ENCODE measurements at places on chromosomes 1 and 21.
A peak's percentile ranks its signal among the peaks of the same experiment; 100 is the strongest.

DNA sequence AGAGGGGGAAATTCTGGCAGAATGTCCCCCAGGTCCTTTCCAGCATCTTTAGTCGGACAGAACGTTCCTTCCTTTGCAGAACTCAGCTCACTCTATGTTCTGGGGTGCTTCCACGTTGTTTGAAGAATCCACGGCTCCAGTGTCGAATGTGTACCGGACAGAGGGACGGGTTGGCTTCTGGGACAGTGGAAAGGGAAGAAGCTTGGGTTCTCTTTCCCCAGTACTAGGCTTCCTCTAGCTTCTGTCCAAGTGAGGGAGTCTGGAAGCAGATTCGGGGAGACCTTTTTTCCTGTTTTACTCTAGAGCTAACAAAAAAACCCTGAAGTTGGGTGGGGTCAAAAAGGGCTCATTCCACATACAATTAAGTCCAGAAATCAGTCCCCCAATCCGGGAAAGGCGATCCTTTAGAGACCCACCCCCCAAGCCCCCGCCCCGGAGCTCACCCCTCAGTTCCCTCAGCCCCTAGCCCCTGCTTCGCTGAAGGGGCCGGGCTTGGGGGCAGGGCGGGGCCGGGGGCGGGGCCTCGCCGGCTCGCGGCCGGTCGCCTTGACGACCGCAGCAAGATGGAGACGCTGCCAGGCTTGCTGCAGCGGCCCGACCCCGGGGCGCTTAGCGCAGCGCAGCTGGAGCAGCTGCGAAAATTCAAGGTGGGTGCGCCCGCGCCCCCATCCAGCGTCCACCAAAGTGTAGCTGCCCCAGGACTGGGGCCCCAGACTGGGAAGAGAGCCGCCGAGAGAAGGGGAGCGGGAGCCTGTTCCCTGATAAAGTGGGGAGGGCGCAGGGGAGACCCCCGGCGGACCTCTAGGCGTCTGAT, at the start of gene RIIAD1:
TSS of gene RIIAD1 (plus strand) at position 549 of the 814 bp plus-strand sequence. CDS start at position 564, 15 bp downstream.
- peak; percentile 10 for DNase-seq

- DNase-seq = no peak
These were observed 37.9 kb upstream of the C1orf198 start for GRCh38 chr1:230906226-230906625.

DNA sequence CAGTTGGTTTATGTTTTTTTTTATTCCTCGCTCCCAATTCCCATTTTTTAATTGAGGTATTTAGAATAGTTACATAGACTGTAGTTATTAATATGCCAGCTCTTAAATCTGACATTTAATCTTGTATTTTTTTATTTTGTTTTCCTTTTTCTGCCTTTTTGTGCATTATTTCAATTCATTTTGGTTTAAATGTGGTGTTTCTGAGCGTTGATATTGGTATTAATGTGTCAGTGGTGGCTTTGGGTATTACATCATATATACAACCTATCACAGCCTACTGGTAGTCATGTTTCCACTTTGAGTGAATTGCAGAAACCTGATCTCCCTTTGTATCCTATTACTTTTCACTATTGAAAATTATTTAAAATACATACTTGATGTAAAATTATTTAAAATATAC, 1027.3 kb downstream of the KCNT2 start:
- DNase-seq = no peak

- DNase-seq = no peak
These were observed 267.6 kb downstream of the PLPP3 start for GRCh38 chr1:56311766-56312165.

- no peak for DNase-seq
These were observed 58.1 kb upstream of the SIM2 start for GRCh38 chr21:36640721-36641244.
